ENCODE measurements at places on chromosomes 6 and 20.

- peak; percentile 23 for DNase-seq
Measured at GRCh38 chr6:7723041-7723447, 2.9 kb upstream of the BMP6 start.

- no peak for DNase-seq
Measured at GRCh38 chr6:151288712-151289398, 49.1 kb downstream of the AKAP12 start.

DNA sequence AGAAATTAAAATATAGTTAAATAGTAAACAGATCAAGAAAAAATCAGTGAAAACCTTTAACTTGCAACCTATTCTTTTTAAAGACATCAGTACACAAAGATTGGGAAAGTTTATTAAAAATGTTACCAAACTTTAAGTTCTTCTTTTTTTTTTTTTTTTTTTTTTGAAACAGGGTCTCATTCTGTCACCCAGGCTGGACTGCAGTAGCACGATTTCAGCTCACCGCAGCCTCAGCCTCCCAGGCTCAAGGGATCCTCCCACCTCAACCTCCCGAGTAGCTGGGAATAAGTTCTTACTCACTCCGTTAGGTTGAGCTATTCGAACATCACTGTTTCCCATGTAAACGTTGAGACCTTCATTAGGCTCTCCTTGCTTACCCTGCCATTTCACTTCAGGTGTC lies 5.6 kb downstream of the MAP3K5 start:
- no peak for DNase-seq

GRCh38 chr6:114000069-114000468 lies 29.1 kb upstream of the HDAC2 start:
- DNase-seq = no peak

GRCh38 chr6:39051399-39052122 lies 3.0 kb downstream of the GLP1R start:
- DNase-seq = no peak

GRCh38 chr6:156600678-156601077 lies 176.5 kb upstream of the ARID1B start:
- no peak for DNase-seq

DNA sequence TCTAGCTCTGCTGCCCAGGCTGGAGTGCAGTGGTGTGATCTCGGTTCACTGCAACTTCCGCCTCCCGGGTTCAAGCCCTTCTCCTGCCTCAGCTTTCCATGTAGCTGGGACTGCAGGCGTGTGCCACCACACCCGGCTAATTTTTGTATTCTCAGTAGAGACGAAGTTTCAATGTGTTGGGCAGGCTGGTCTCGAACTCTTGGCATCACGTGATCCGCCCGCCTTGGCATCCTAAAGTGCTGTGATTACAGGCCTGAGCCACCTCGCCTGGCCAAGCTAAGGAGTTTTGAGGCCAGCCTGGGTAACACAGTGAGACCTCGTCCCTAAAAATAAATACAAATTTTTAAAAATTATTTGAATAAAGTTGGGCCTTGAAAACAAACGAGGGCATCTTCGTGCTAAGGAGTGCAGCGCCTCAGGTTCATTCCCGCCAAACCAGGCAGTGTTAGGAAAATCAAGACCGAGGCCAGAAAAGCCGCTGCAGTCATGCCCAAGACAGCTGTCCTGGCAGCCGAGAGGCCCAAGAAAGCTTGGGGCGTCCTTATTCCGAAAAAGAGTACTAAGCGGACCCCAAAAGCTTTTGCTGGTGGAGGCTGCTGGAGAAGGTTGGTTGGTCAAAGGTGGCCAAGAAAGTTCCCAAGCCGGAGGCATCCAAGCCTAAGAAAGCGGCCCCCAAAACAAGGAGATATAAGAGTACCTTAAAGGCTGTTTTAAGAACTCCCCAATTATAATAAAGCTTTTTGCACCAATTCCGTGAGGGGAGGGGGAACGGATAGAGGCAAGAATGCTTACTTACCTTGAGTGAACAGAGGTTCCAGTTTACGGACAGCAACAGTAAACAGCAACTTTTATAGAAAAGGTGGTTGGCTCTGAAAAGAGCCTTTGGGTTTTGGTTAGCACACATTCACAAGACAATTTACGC lies 109.0 kb downstream of the HFE start:
- DNase-seq = no peak

GRCh38 chr6:73858376-73858775 lies 162.4 kb downstream of the CD109 start:
- DNase-seq = no peak

GRCh38 chr6:145480024-145480423 lies 255.3 kb downstream of the EPM2A start:
- DNase-seq = no peak

DNA sequence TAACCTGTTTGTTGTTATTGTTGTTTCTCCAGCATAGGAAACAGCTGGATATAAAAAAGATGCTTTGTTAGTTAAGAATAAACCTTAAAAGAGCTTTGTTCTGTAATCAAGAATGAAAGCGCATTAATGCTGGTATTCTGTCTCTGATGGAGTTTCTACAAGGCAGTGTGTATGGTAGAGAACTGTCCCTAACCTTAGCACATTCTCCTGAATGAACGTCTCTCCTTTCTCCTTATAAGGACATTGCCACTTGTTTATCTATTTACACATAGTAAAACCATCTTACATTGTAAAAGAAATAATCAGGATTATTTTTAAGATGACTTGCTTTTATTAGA lies 33.8 kb upstream of the LCA5 start:
- no peak for DNase-seq

DNA sequence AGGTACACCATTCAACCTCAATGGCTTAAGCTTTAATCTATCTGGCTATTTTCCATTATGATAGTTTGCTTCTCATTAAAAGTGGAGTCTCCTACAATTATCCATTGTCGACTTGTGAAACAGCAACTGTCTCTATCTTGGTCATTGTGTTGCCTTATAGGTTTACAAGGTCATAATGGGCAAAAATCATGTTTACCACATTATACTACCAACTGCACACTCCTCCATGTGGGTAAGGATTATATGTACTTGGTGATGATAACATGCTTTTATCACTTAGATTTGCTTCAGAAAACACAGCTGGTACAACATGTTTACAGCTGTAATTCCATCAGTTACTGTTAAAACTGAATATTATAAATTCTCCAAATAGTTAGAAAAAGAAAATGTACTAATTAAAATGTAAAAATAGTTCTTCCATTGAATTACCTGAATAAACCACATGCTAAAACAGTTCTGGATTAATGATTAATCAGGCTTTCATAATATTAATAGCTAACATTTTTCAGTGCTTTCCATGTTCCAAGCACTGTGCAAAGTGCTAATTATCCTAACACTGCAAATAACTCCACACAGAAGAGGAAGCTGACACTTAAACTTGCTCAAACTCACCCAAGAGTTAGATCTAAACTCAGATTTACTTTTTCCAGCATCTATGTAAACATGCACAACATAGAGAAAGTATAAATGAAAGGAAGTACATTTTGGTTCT lies 96.7 kb downstream of the OGFRL1 start:
- no peak for DNase-seq

GRCh38 chr20:58876437-58876836 lies 23.9 kb downstream of the GNAS start:
- DNase-seq = no peak

GRCh38 chr6:154377726-154378125 lies 21.1 kb upstream of the IPCEF1 start:
- DNase-seq = no peak

DNA sequence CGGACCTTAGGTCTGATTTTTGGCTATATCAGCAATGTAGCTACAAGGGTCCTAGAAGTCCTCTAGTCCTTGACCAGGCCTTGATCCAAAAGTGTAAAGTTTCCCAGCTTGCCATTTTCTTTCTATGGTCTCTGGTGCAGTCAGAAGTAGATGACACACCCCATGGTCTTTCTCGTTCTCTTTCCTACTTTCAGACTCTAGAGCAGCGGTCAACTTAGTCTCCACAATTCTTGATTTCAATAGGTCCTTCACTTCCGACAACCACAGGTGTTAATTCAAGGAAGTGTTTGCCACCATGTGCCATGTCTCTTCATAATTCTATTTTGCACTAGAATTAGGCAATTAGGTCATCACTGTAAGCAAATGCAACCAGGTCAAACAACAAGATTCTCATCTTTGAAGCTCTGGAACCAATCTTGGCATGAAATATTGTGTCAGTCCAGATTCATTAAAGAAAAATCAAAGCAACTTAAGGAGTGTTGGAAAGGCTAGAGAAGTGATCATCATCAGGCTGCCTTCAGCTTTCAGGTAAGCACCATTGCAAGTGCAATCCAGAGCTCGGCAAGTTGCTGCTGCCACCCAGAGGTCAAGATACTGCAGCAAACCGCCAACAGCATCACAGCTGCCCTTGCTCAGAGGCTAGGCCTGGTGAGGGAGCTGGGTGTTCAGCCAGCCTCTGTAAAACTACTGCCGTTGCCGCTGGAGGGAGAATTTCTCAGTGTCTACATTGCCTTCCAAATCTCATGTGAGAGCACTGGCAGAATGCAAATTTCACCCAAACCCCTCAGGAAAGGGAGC lies 5.6 kb upstream of the SYNE1 start:
- peak; percentile 5 for DNase-seq

- DNase-seq = no peak
Measured at GRCh38 chr6:57174511-57174907, 2.4 kb downstream of the BAG2 start.

DNA sequence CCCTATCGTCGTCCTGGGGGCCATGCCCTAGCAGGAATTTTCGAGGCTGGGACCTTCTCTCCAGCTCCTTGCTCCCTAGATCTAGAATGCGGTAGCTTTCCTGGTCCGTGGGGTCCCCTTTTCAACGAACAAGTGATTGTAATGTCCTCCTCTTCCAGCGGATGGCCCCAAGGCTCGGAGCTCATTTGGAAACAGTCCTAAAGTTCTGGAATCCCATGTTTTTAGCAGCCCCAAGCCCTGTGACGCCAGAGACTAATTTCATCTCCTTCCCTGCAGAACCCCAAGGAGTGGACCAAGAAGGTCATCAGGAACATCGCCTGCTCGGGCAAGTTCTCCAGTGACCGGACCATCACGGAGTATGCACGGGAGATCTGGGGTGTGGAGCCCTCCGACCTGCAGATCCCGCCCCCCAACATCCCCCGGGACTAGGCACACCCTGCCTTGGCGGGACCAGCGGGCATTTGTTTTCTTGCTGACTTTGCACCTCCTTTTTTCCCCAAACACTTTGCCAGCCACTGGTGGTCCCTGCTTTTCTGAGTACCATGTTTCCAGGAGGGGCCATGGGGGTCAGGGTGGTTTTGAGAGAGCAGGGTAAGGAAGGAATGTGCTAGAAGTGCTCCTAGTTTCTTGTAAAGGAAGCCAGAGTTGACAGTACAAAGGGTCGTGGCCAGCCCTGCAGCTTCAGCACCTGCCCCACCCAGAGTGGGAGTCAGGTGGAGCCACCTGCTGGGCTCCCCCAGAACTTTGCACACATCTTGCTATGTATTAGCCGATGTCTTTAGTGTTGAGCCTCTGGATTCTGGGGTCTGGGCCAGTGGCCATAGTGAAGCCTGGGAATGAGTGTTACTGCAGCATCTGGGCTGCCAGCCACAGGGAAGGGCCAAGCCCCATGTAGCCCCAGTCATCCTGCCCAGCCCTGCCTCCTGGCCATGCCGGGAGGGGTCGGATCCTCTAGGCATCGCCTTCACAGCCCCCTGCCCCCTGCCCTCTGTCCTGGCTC lies 48.5 kb downstream of the PYGB start:
- DNase-seq = no peak

DNA sequence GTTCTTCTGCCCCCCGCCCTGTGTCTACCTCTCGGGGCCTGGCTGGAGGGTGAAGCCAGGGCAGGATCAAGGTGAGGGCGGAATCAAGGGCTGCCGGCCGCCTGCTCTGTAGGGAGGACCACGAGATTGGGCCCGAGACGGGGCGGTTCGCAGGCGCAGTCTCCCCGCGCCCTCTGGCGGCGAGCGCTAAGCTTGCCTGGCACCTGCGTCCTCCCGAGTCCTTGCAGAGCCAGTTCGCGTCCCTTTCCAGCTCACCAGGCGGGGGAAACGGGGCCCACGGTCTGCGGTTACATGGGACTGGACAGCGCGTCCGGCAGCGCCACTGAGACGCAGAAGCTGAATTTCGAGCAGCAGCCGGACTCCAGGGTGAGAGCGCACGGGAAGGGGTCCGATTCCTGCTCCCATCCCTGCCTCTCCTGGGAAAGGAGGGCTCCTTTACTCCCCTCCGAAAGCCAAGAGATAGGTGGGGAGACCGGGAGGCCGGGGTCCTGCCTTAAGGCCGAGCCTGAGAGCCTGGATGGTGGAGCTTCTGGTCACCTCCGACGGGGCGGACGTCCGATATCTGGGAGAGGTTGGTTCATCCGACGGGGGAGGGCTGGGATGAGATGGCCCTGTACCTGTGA lies 3.6 kb upstream of the MATN4 start:
- DNase-seq = no peak

DNA sequence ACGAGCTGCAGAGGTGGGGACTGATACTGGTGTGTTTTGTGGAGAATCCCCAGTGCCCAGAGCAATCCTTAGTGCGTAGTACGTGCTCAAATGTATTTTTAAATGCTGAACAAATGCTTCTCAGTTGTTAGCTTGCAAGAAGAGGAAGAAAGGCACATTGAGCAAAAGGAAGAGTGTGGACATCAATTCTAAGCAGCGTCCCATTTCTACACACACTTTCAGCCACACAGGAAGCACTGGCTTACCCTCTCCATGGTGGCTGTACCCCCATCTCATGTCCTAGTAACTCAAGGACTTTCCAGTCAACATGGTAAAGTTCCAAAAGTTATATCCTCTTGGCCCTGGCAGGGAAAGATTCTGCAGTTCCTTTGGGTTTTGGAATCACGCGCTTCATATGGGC lies 98.8 kb upstream of the NXT1 start:
- DNase-seq = no peak

- no peak for DNase-seq
Measured at GRCh38 chr6:112296122-112296521, 41.8 kb upstream of the LAMA4 start.

GRCh38 chr6:34341481-34341971 lies 50.9 kb downstream of the NUDT3 start:
- no peak for DNase-seq

DNA sequence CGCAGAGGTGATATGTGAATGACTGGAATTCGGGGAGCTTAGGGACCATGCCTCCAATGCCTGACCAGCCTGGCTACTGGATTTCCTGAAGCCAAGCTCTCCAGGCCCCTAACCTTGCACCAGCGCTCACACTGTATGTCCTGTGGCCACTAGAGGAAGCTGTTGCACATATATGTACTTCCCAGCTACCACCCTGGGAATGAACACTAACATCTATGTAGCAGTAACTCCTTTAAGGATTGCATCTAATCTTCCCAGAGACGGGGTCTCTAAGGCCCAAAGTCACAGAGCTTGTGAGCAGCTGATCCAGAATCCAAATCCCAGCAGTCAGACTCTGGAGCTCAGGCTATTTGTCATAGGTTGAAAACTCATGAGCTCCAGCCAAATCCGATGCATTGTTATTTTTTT lies 20.4 kb upstream of the BPIFB1 start:
- no peak for DNase-seq

GRCh38 chr6:168277274-168277669 lies 42.3 kb downstream of the DACT2 start:
- DNase-seq = no peak

- DNase-seq = no peak
Measured at GRCh38 chr6:111573131-111573883, 32.4 kb downstream of the TRAF3IP2 start.

GRCh38 chr6:82687855-82688254 lies 324.2 kb downstream of the TPBG start:
- DNase-seq = no peak

All from stimulated activated CD8-positive, alpha-beta memory T cell treated with anti-CD3 and anti-CD28 coated beads, Interleukin-7, amount 100 ng/mL, for 4 hours (primary cell).